ENCODE measurements at places on chromosomes 12 and 14.
A peak's percentile ranks its signal among the peaks of the same experiment; 100 is the strongest.

DNA sequence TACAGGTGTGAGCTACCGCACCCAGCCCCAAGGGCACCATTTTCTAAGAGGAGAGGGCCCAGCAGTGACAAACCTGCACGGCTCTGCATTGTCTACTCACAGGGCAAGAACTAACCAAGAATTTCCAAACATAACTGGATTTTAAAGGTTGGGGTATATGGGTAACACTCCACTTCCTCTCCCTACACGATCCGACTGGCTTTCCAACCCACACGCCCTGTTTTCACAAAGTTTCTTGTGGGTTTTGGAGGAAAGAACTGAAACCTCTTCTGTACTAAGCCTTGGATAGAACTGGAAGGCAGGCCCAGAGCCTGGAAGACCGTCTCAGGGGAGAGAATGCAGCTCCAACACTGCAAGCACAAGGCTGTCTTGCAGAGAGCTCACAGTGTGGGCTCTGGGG lies 24.9 kb downstream of the SNRNP35 start:
- no peak for DNase-seq

- DNase-seq = no peak
Measured at GRCh38 chr12:109566424-109566823, 6.9 kb downstream of the MMAB start.

- no peak for DNase-seq
Measured at GRCh38 chr12:29943683-29944082, 159.9 kb upstream of the TMTC1 start.

GRCh38 chr12:110004598-110004997 lies 5.4 kb downstream of the ANKRD13A start:
- DNase-seq = no peak

- no peak for DNase-seq
Measured at GRCh38 chr12:33562401-33562800, 122.8 kb upstream of the SYT10 start.

- no peak for DNase-seq
Measured at GRCh38 chr12:5497329-5498053, 65.6 kb downstream of the NTF3 start.

DNA sequence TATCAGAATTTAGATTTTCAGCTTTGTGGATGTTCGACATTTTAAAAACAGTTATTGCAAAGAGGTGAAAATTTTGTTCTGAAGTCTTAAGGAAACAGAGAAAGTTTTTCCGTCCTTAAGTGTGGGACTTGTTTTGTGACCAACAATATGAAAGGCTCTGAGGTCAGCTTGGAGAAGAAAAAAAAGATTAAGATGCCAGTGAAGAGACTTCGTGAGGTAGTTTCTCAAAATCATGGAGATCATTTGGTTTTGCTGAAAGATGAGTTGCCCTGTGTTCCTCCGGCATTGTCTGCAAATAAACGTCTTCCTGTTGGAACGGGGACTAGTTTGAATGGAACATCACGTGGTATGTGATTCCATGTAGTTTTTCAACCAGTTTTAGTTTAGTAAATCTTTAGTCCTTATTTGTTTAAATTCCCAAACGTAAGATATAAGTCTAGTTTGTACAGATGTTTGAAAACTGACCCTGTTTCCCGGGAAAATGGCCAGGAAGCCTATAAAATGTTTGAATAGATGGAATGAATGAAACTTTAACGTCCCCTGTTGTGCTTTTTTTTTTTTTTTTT lies 682 bp downstream of the KIAA0586 start:
- no peak for DNase-seq

- DNase-seq = no peak
Measured at GRCh38 chr12:124626971-124627411, 59.6 kb upstream of the NCOR2 start.

DNA sequence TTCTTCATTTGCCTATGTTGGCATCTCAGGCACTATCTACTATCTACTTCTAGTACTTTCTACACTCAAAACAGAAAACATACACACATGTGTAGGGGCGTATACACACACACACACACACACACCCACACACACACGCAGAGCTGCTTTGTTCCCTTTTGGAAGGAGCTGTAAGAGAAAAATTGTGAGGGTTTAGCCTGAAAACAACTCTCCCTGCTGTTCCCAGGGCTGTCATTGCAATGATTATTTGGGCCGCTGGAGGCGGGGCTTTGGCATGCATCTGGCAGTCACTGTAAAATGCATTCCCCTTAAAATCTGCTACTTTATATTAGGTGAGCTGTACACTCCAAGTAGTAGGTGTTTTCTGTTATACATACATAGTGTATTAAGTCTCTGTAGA lies 29.1 kb upstream of the SLC38A2 start:
- peak; percentile 27 for DNase-seq

- DNase-seq = no peak
Measured at GRCh38 chr12:116495260-116495659, 63.9 kb upstream of the MAP1LC3B2 start.

DNA sequence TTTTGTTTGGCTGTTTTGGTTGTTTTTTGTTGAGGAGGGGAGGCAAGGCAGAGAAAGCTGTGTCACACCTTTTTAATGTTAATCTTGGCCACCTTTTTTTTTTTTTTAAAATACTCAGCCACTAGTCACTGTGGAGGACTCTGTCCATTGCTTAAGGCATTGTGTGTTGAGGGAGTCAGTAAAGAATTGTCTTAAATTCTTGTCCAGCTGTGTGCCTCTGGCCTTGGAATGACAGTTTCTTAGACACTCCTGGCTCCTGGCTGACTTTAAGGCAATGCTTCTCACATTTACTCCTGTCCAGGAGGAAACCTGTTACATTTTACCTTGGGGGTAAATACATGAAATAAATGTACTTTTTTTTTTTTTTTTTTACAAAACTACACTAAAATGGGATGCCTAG lies 18.1 kb upstream of the SMCO2 start:
- DNase-seq = no peak

DNA sequence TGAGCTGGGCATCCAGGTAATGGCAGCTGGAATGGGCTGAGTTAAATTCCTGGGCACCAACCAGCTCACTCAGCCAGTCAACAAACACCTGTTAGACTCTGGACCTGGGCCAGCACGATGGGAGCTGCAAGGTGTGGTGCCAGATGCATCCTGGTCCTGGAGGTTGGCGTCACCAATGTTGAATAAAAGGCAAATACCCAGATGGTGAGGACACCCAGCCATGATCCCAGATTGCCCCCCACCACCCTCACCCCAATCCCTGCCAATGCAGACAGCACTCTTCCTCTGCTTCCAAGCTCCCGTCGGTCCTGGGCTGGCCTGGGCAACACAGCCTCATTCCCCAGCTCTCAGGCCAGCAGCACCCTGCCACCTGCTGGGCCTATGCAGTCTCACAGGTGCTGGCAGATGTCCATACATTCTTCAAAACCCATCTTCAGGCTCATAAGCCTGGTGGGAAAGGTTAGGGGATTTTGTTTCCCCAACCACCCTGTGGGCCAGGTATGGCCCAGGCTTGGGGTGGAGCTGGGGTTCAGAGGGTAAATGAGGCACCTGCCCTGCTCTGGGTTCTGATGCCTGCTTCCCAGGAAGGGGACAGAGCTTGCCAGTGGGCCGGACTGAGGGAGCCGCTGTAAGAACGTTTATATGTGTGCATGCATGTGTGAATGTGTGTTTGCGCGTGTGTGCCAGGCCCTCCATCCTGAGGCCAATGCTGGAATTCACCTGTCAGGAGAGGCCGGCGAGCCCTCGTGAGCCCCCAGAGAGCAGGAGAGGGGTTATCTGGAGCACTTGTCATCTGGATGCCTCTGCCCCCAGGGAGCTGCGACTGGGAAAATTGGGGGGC lies 58.0 kb downstream of the LGMN start:
- peak; percentile 78 for DNase-seq

DNA sequence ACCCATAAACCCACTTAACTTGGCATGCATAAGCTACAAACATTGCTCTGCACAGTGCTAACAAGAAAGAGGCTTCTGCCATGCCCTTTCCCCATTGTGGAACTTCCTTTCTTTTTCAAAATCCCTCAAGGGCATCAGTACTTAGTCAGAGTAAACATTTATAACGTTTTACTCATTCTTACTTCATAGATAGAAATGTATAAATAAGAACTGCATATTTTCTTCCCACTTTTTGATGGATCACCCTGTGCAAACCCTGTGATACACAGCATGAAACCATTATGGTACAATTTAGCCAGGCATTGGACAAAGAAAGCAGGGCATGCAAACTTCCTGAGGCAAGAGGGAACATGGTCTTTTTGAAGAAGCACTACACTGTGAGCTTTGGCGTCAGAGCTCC lies 113.8 kb upstream of the FOXG1 start:
- no peak for DNase-seq

GRCh38 chr14:100584056-100585031 lies 2.9 kb downstream of the BEGAIN start:
- DNase-seq = peak; percentile 35

- no peak for DNase-seq
Measured at GRCh38 chr14:22047115-22047514, 373.5 kb upstream of the OR4E1 start.

DNA sequence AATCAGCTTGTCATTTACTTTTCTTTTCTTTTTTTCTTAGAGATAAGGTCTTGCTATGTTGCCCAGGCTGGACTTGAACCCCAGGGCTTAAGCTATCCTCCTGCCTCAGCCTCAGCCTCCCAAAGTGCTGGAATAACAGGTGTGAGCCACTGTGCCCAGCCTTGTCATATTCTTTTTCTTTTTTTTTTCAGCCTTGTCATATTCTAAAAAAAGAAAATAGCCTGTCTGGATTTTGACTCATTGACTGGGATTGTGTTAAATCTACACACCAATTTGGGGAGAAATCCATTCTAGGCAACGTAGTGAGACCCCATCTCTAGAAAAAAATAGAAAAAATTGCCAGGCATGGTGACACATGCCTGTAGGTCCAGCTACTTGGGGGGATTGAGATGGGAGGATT lies 24.1 kb downstream of the ATP5MC2 start:
- no peak for DNase-seq
